ENCODE measurements at places on chromosomes 12 and 14. TPM values are rescaled to one million over a fixed set of nuclear protein-coding genes. Genes with fewer than 3 reads are reported as not detected.

DNA sequence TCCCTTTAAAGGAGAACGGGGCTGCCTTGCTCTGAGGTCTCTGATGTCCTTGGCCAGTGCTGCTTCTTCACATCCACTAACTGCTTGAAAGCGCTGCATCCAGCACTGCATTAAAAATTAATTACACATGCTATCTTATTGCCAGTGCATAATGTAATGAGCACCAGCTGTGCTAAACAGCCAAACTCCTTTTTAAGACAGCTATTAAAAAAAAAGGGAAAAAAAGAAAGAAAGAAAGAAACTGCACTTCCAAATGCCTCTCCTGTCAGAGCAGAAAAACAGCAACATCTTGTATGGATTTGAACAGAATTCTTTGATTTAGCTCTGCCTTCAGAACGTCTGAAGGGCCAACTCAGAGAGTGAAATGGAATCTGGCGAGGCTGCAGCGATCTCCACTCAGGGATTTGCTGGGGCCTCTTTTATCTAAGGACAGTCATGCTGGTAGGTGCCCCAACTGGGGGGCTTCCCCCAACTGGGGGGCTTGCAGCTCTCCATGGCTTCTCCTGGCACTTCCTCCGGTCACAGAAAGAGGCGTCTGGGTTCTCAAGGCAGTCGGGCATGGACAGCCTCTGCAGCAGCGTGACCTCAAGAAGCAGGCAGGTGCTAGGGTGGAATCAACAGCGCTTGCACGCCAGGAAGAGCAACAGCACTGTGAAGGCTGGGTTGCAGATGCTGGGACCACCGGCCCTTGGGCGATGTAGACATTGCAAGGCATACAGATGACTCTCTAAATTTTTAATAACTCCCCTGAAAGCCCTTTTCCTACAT is 46.4 kb downstream of the BCL11B start:
- H3K4me3 ChIP-seq, result no peak overlapping the region
- H3K36me3 ChIP-seq, result no peaks in the 10 kb centered on the region
- no peaks in the 10 kb centered on the region for H3K27me3 ChIP-seq
- no peak for DNase-seq

DNA sequence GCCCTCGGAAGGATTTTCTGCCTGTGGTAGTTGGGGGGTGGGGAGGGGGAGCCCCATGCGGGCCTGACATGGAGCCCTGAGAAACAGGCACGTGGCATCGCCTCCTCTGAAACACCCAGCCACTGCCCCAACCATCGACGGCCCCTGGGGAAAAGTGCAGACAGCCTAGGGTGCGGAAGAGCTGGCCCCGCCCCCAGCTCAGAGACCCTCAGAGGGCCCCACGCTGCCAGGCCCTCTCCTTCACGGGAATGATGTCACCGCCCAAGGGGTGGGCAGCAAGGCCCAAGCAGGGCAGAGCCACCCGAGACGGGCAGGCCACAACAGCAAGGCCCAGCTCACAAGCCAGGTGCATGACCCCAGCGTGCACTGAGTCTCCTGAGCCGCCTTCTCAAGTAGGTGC is 26.2 kb downstream of the BEGAIN start:
- no peak for DNase-seq
- no peak overlapping the region for H3K4me3 ChIP-seq
- peaks cover 35% of the 10 kb centered on the region for H3K27me3 ChIP-seq
- H3K27ac ChIP-seq, result no peak overlapping the region
- no peaks in the 10 kb centered on the region for H3K36me3 ChIP-seq

DNA sequence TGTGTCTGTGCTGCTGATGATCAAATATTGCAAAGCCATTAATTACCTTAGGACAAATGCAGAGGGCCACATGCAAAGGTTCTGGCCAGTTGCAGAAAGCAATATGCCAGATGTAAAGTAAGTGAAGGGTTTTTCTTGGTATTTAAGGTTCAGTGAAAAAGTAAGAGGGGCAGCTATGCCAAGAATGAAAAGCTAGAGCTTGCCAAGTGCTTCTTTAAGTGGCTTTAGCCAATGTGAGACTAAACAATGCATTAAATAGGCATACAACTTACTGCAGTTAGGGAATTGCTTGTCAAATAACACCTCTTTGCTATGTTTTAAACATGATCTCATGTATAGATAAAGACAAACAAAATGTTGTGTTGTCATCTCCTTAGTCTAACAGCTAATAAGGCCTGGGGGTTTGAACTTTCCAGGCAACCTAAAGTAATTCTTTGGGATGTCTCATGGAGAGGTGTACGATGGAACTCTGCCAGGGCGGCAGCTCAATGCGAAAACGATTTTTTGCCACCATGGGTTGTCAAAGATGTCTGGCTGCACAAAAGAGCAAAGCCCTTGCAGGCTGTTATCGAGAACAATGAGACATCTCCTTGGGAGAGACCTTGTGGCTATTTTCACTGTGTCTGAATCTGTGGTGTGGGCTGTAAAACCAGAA is 12.0 kb downstream of the IGF1 start:
- H3K27me3 ChIP-seq, result no peaks in the 10 kb centered on the region
- no peak overlapping the region for H3K4me3 ChIP-seq
- DNase-seq, result no peak

- H3K4me3 ChIP-seq, result no peak overlapping the region
- H3K4me1 ChIP-seq, result no peaks in the 10 kb centered on the region
These were observed 27.2 kb upstream of the CMAS start for GRCh38 chr12:22018860-22019259.

DNA sequence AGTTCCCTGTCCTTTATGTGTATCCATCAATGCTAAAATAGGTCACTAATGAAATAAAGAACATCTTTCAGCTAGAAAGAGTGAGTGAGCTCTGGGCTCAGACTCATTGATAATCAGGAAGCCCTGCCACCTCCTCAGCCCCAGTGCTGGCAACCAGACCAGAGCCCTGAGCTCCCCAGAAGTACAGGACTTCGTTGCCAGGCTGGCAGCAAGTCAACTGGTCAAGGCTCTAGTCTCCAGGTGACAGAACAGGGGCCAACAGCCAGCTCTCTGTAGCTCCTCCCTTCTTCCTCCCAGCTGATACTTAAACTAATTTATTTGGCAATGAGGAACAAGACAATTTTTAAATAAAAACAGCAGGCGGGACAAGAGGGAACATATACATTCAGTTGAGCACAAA is 145.3 kb downstream of the EGLN3 start:
- DNase-seq, result no peak
- H3K27ac ChIP-seq, result no peak overlapping the region
- no peaks in the 10 kb centered on the region for H3K27me3 ChIP-seq
- H3K4me1 ChIP-seq, result no peaks in the 10 kb centered on the region
- no peaks in the 10 kb centered on the region for H3K36me3 ChIP-seq

- H3K4me1 ChIP-seq, result peaks cover 49% of the 10 kb centered on the region
- H3K36me3 ChIP-seq, result no peaks in the 10 kb centered on the region
- DNase-seq, result no peak
- no peaks in the 10 kb centered on the region for H3K27me3 ChIP-seq
- H3K4me3 ChIP-seq, result no peak overlapping the region
- H3K27ac ChIP-seq, result peak overlapping the region; percentile 34
These were observed 4.8 kb downstream of the ARHGAP5 start for GRCh38 chr14:32081901-32082300.

DNA sequence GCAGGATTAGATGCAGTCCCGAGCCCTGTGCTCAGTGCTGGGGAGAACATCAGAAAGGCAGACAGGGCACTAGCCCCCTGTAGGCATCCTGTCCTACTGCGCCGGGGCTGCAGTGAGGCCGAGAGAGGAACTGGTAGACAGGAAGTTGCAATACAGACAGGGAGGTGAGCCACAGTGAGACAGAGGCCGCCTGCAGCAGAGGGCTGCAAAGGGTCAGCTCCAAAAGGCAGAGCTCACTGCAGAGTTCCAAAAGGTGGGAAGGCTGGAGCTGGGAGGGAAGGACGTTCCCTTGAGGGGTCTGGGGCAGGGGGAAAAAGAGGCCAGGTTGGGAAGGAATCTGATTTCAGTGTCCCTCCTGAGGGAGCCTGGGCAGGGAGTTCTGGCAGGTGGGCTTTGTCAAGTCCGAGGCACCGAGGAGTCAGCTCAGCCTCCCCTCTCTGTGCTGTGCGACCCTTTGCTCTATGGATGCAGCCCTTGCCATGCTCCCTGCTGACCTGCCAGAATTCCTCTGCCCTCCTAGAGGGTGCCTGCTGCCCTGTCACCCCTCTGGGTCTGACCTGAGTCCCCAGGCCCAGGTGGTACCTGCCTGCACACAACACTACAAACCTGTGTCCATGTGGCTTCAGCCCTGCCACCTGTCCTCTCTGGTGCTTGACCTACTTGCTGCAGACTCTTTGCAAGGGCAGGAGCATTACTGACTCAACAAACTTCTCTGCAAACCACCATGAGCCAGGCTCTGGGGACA is 63.5 kb downstream of the PRMT8 start:
- no peak overlapping the region for H3K4me3 ChIP-seq
- H3K27me3 ChIP-seq, result no peaks in the 10 kb centered on the region
- H3K36me3 ChIP-seq, result no peaks in the 10 kb centered on the region

GRCh38 chr14:64303471-64303917 is 9.3 kb upstream of the ESR2 start:
- H3K36me3 ChIP-seq, result no peaks in the 10 kb centered on the region
- H3K27me3 ChIP-seq, result no peaks in the 10 kb centered on the region
- H3K27ac ChIP-seq, result no peak overlapping the region
- H3K4me1 ChIP-seq, result no peaks in the 10 kb centered on the region
- no peak overlapping the region for H3K4me3 ChIP-seq

DNA sequence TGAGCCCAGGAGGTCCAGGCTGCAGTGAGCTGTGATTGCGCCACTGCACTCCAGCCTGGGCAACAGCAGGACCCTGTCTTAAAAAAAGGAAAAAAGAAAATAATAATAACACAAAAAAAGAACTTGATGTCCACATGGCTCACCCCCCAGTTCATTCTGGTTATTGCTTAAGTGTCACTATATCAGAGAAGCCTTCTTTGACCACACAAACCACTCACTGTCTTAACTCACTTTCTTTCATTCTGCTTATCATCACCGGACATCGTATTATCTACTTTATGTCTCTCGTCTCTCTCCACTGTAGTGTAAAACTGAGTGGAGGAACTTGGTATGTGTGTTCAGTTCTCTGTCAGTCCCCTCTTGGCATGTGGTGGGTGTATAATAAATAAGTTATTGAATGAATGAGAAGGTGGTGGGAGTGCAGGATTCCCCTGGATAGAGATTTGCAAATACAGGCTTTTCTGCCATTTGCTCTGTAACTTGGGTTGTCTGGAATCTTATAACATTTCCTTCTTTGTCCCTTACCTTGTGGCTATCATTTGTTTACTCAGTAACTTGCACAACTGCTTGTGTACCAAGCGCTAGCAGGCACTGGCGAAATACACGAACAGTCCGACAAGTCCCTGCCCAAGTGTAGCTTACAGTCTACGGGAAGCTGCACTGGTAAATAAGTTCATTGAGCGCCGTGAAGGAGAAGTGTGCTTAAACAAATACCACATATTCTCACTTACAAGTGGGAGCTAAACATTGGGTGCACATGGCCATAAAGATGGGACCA is 86.6 kb upstream of the TRAF3 start:
- H3K27me3 ChIP-seq, result no peaks in the 10 kb centered on the region
- no peaks in the 10 kb centered on the region for H3K36me3 ChIP-seq
- H3K4me3 ChIP-seq, result no peak overlapping the region
- H3K4me1 ChIP-seq, result peaks cover 17% of the 10 kb centered on the region
- no peak overlapping the region for H3K27ac ChIP-seq
- no peak for DNase-seq

The PRPH gene
- total RNA-seq, result 0.53 TPM

The OASL gene
- total RNA-seq, result not detected

The WSCD2 gene
- total RNA-seq, result 7.0 TPM

The FOXN4 gene
- 0.42 TPM for total RNA-seq

The MYO1H gene
- 0.21 TPM for total RNA-seq

The MAGOHB gene
- total RNA-seq, result 14.2 TPM

The ACOT4 gene
- 0.42 TPM for total RNA-seq

The LMNTD1 gene
- not detected for total RNA-seq

The CARMIL3 gene
- 0.06 TPM for total RNA-seq
